ENCODE measurements at places on chromosomes 2 and 18.
A peak's percentile ranks its signal among the peaks of the same experiment; 100 is the strongest.

DNA sequence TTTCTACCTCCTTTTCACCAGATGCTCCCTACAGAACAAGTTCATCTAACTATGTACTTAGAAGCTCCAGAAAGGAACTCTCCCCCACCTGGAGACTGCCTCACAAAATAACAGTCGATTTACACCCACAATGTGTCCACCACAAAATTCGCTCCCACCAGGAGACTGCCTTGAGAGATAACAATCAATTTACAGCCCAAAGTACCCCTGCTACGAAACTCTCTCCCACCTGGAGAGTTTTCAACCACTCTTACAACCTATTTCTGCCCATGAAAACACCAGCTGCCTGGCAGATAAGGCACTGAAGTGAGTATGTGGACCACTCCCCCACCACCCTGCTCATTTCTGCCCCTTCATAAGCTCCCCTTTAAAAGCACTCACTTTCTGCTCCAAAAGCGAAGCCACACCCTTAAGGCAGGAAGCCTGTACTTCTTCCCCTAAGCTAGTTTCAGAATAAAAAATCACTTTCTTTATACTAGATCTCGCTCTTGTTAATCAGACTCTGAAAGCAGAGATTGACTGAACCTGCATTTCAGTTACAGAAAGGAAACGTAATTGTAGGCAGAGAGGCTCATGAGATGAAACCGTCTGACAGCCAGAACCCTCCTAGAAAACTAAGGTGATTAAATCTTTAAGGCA, 94.4 kb upstream of the RBBP8 start:
- DNase-seq, result no peak

DNA sequence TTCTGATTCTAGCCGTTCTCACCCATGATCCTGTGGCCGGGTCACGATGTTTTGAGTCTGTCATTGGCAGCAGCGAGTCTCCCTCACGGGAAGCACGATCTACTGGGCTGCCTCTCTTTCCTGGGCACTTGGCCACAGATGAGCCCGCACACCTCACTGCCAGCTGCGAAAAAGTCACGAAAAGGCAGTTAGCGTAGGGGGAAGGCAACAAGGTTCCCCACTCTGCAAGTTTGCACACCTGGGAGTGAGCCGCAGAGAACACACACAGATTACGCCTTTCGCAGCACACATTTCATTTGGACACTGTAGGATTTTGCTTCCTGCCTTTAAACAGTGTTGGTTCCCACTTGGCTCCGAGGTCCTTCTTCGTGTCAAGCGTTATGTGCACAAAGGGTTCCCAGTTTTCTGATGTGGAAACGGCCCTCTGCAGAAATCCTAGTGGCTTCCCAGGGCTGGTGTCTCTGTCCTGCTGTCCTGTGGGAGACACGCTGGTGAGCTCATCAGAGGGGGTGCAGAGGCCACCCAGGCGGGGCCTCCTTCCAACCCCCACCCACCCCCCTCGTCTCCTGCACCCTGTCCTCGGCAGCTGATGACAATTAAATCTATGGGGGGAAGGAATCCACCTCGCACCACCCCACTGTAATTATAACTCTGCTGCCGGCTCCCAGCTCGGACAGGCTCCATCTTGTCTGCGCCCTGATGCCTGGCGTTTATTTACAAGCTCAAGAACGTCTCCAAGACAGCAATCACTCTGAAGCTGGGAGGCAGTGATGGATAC, 157.3 kb upstream of the SALL3 start:
- DNase-seq, result no peak

- no peak for DNase-seq
Measured at GRCh38 chr2:198283146-198283545, 478.8 kb downstream of the PLCL1 start.

DNA sequence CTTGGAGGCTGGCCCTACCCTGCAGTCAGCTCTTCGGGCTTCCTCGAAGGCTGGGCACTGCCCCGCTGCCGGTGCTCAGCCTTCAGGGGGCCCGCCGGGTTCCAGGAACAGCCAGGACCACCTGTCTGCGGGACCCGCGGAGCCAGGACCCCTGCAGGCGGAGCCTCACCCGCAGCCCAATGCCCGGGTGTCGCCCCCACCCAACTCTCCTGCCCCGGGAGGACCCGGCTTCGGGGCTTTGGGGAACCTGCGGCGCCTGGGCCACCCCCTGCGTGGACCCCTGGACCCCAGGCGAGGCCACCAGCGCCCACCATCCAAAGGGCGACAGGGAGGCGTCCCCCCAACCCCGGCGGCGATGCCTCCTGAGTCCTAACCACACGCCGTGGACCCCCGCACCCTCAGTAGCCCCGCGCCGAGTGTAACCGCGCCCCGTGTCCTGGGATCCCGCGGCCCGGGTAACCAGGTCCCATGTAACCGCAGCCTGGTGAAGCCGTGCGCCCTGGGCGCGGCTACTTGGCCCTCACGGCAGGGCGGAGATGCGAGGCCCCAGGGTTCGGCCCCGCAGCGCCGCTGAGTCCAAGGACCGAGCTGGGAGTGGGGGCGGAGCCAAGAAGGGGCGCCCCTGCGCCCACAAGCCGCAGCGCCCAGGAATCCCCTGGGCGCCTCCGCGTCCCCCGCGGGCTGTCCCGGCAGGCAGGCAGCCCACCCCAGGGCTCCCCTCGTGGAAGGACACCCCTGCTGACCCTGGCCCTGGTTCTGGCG, 11.0 kb upstream of the UBE2F start:
- DNase-seq, result no peak

GRCh38 chr2:63861220-63861822, 19.6 kb downstream of the UGP2 start:
- peak; percentile 44 for DNase-seq

GRCh38 chr2:189249171-189249570, 69.6 kb upstream of the COL5A2 start:
- no peak for DNase-seq

- DNase-seq, result no peak
Measured at GRCh38 chr18:23906658-23907057, 107.9 kb upstream of the TTC39C start.

GRCh38 chr18:45690975-45691815, 32.8 kb upstream of the SLC14A1 start:
- DNase-seq, result peak; percentile 81

DNA sequence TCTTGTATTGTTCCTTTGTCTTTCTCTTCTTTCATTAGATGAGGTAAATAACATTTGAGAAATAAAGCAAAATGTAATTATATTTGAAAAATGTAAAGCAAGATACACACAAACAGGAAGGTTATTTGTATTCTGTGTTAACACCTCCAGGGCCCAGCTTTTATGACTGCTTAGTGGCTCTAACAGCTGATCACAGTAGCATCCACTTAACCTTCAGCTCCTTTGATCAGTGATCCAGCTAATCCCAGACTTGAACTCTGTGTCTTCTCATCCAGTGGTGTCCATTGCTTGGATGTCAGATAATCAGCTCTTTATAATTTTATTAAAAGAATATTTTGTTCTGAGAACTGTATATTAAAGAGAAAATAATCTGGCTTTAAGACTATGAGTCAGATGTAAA, 44.5 kb downstream of the PSMD14 start:
- DNase-seq, result no peak

GRCh38 chr2:145807968-145808367, 1288.0 kb upstream of the ZEB2 start:
- no peak for DNase-seq

DNA sequence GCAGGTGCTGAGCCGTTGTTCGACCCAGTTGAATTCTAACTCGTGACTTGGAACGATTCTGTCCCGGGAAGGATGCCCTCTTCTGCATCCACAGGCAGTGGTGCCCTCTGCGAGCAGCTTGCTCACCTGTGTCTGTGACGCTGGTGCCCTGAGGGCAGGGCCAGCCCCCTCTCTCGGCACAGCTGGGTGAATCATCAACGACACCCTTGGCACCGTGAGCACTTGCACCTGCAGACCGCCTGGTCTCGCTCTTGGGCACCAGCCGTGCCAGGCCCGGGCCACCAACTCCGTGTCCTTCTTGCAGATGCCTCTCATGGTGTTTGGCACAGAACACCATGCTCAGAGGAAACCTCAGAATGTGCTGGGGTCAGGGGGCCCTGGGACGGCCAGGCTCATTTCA, 75.0 kb downstream of the SLC66A2 start:
- DNase-seq, result no peak

DNA sequence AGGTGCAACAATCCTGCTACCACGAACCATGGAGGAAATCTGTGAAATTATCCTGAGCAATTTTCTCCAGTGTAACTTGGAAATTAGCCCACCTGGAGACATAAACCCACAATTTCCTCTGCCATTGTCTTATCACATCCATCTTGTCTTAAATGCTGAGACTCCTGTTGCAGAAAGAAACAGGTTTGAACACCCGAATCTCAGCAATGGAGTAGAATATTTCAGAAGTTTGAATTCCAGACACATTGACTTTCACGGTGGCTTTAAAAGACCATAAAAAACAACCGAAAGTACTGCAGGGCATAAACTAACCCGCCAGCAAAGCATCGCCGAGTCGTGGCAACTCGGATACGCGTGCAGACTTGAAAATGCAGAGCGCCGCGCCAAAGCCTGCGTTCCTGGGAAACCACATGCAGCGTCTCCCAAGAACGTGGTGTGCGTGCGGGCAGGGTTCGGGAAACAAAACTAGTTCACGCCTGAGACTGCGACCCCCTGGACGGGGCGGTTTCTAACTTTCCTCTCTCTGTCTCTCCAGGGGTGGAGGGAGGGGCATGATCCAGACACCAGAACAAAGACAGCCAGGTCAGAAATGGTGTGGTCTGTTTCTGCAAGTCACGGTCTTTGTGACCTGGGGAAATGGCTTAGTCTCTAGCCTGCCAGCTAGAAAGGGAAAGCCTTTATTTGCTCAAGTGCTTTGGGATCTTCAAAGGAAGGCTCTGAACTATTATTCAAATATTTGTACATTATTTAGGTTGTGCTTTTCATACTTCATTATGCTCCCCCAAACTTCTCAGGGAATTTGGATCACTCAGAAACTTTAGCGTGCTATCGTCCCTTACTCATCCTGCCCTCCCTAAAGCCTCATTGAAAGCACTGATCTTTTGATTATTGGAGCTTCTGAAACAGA, 26.9 kb upstream of the KCTD1 start:
- DNase-seq, result peak; percentile 64

DNA sequence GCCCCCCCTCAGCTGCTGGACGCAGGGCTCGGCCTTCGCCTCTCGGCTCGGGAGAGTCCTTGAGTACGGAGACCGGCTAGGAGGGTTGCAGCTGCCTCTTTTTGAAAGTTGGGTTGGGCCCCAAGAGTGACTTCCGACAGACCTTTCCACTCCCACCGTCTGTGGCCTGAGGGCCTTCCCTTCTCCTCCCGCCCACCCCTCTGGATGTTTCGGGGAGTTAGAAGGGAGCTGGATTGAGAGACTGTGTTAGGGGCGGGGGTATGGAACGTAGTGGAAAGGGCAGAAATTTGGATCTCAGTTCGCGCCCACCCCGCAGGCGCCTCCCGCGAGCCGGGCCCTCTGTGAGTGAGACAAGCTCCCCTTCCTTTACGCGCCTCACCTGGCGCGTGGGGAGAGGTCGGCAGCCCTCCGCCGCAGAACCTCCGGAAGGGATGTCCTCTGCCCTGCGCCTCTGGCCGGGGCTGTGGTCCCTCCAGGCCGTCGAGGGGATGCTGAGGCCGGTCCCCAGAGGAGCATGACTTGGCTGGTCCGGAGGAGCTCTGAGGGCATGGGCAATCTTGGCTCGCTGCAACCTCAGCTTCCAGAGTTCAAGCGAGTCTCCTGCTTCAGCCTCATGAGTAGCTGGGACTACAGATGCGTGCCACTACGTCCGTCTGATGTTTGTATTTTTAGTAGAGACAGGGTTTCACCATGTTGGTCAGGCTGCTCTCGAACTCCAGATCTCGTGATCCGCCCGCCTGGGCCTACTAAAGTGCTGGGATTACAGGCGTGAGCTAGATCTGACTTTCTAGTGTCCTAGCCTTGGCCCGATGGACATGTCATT, 15.9 kb downstream of the C2orf74 start:
- peak; percentile 58 for DNase-seq

GRCh38 chr2:38164881-38165280, 88.9 kb upstream of the CYP1B1 start:
- no peak for DNase-seq

DNA sequence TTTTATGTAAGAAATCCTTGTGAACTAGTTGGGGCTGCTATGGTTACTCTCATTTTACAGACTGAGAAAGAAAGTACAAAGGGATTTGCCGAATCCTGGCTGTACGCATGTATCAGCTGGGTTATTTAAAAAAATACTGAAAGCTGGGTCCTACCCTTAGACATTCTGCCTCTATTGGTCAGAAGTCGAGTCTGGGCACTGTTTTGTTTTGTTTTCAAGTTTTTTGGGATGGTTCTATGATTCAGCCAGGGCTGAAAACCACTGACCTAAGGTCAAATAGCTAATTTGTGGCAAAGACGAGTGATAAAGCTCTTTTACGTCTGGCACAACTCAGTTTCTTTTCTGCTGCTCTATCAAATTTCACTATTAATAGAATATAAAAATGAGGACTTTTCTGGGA, 5.9 kb upstream of the SLC8A1 start:
- no peak for DNase-seq

- DNase-seq, result no peak
Measured at GRCh38 chr2:235914756-235915155, 253.4 kb downstream of the GBX2 start.

DNA sequence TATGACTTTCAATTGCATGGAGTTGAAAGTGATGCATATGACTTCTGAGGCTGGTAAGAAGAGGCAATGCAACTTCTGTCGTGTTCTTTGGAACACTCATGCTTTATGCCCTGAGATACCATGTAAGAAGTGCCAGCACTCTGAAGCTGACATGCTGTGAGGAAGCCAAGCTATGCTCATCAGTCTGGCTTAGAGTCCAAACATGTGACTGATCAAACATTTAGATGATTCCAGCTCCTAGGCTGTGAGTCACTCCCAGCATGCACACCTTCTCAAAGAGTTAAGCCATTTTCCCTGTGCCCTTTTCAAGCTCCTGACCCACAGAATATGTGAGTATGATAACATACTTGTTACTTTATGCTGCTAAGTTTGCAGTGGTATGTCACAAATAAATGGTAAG, 15.8 kb upstream of the VRK2 start:
- no peak for DNase-seq

DNA sequence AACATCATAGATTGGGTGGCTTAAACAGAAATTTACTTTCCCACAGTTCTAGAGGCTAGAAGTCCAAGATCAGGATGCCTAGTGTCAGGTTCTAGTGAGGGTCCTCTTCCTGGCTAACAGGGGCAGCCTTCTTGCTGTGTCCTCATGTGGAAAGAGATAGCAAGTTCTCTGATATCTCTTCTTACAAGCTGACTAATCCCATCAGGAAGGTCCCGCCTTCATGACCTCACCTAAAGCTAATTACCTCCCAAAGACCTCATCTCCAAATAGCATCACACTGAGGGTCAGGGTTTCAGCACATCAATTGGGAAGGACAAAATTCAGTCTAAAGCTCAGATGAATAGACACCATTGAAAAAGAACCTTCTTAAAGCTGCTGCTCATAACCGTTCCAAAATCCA, 22.9 kb downstream of the ACVR1 start:
- DNase-seq, result peak; percentile 26

- no peak for DNase-seq
Measured at GRCh38 chr18:35038029-35038428, 3.2 kb upstream of the MAPRE2 start.

- peak; percentile 90 for DNase-seq
Measured at GRCh38 chr2:222404151-222404905, 20.0 kb upstream of the SGPP2 start.
